ENCODE measurements at places on chromosomes 3 and 15. TPM values are rescaled to one million over a fixed set of nuclear protein-coding genes. Genes with fewer than 3 reads are reported as not detected.

- DNase-seq: no peak
Observed at GRCh38 chr15:77646104-77646694, 13.5 kb upstream of the LINGO1 start.

DNA sequence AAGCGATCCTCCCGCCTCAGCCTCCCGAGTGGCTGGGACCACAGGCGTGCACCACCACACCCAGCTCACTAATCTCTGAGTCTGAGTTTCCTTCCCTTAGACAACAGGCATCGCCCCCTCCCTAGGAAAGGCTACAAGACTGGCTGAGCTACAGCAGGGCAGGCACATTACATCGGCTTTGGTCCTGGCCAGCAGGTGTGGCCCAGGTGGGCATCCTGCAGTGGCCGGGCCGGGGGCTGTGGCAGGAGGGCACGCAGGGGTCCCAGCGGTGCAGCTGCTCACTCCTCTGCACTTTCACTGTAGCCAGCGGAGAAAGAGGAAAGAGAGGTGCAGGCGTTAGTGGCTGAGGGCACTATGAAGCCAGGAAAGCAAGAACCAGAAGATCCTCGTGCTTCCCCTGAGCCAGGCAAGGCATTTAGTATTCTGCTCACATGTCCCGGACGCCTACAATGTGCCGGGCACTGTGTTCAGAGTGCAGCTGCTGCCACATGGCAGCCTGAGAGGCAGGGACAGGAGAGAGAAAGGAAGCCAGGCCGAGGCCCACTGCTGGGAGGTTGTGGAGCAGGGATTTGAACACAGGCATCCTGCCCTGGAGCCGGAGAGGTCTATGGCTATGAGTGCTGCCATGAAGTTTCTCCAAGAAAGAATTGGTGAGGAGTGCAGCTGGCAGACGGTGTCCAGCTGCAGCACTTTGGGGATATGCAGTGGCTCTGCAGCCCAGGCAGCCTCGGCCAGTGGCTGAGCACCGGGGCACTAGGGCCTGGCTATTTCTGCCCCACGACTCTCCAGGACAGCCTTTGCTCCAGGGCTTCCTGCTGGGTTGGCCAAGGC lies 22.3 kb downstream of the GRIP2 start:
- no peak for DNase-seq

GADL1 gene
- not detected for total RNA-seq

GRCh38 chr3:11582191-11582968 lies 61.3 kb downstream of the VGLL4 start:
- DNase-seq: peak; percentile 74

- DNase-seq: no peak
Observed at GRCh38 chr15:31485431-31485830, 158.8 kb downstream of the KLF13 start.

GRCh38 chr3:44476963-44477311 lies 533 bp downstream of the ZNF445 start:
- no peak for DNase-seq

- peak; percentile 26 for DNase-seq
Observed at GRCh38 chr3:131053043-131053859, 26.6 kb downstream of the NEK11 start.

GRCh38 chr3:185677146-185677829 lies 91.2 kb downstream of the SENP2 start:
- DNase-seq: peak; percentile 91

- no peak for DNase-seq
Observed at GRCh38 chr15:53022788-53023187, 232.7 kb upstream of the ONECUT1 start.

MESP2 gene
- total RNA-seq: not detected

- DNase-seq: no peak
Observed at GRCh38 chr3:184977796-184978195, 165.8 kb downstream of the VPS8 start.

MED12L gene
- 0.05 TPM for total RNA-seq

- DNase-seq: no peak
Observed at GRCh38 chr3:117799387-117799735, 1089.8 kb downstream of the TUSC7 start.

Measured in dermis blood vessel endothelial cell (primary cell).